PC-3 (cell line): ENCODE measurements at places on chromosomes 5 and 9.

DNA sequence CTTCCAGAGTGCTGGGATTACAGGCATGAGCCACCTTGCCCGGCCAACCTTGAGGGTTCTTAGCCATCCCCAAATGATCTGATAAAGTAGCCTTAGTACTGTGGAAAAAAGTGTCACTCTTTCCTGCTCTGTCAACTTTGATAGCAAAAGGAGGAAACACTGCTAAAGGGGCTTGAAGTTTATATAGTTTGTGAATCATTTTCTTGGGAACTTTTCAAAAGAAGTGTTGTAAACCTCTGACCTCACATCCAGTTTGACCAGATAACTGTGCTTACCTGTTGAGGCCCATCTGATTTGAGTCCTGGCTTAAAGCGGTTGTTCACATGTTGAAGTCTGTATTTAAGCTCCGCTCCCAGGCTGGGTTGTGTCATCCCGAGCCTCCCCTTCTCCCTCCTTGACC lies 303.3 kb downstream of the DOCK8 start:
- peak; percentile 47 for DNase-seq

DNA sequence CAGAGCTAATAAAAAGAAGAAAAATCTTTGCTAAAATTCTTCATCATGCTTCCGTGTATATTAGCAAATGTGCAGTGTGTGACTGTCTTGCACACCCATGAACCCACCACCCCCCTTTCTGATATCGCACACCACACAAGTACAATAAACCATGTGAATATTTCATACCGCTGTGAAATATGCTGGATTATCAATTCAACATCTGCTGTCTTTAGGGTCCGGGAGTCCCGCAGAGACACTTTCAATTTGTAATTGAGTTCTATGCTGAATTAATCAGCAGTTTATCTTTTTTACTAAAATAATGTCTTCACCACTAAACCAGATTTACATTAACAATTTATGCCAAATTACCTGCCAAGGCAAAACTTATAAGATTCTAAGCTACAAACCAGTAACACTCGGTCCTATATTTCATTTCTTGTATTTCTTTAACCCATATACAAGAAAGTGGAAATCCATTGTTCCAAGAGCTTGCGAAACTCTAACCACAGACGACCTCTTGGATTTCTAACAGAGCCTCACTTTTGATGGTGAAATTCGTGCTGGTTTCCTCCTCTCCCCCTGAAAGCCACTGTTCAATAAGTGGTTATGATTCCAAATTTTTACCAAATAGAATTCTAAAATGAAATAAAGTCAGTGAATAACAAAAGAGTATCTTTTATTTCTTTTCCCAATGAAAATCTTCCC lies 44.2 kb downstream of the PSMB7 start:
- no peak for DNase-seq

DNA sequence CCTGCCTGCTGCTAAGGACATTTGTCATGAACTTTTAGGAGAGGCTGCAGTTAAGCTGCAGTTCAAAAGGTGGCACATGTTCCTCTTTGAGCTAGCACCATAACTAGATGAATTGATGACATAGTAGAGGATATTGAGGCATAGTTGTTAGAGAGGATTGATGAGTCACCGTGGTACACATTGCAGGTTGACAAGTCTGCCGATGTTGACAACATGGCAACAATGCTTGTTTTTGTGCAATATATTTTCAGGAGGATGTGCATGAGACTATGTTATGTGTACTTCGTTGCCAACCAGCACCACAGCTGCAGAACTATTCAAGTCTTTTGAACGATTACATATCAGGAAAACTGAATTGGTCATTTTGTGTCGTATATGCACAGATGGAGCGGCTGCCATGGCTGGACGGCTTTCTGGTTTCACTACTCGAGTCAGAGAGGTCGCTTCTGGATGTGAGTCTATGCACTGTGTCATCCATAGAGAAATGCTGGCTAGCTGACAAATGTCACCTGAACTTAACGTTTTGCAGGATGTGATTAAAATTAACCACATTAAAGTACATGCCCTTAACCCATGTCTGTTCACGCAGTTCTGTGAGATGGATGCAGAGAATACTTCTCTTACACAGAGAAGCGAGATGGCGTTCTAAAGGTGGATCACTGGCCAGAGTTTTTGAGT lies 24.2 kb downstream of the ANP32B start:
- peak; percentile 36 for DNase-seq

DNA sequence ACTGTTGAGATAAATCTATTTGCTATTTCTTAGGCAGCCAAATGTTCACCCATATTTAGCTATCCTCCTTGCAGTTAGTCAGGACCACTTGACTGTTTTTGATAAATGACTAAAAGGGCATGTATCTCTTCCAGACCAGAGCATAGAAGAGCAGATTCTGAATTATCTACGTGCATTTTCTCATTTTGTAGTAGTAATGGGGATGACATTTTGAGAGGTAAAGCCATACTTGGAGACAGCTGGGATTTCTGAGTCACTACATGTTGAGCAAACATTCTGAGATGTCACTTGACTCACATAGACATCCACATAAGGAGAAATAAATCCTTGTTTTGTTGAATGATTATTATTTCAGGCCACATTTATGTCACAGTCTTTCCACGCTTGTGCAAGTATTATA lies 297.6 kb downstream of the CDH10 start:
- peak; percentile 35 for DNase-seq

DNA sequence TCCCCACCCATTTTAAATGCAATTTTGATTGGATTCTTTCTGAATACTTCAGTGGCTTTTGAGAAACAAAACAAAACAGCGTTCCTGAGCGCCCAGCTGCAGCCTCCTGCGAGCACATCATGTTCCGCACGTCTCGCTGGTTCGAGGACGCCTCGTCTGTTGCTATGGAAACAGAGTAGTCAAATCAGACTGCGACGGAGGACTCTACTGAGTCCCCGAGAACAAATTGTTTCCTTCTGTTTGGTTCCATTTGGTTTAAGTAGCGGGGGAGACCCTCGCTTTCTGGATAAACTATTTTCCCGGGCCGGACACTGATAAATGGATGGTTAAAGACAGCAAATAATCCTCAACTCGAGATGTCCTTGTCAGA lies 69.0 kb downstream of the SLC28A3 start:
- DNase-seq: no peak

DNA sequence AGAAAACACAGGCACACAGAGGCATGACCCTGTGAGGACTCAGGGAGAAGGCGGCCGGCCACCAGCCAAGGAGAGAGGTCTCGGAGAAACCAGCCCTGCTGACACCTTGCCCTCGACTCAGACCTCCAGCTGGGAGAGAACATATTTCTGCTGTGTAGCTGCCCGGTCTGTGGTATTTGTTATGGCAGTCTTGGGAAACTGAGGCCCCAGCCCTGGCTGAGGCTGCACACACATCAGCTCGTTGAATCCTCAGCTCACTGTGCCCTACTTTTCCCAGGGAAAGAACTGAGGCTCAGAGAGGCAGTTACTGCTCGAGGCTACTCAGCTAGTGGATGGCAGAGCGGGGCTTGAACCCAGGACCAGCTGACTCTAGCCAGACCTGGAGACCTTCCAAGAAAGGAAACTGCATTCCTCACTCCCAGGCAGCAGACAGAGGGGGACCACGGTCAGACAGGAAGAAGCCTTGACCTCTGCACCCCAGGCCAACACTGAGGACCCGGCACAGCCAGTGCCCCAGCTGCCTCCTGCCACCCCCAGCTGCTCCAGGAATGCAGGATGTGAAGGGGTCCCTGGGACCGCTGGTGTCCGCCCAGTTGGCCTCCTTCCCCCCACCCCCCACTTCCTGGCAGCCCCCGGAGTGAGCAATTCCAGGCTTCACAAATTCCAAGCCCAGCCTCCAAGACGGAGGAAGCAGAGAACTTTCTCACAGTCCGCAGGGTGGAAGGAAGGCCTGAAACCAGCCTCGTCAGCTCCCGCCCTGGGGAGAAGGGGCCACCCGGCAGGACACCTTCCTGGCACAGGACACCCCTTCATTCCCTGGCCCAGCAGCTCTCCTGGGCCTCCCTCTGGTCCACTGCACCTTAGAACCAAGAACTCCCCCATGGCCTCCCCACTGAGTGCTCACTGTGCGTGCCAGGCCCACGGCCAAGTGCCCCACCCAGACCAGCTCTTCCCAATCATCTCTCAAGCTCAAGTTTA lies 69.9 kb downstream of the LRSAM1 start:
- DNase-seq: peak; percentile 33

- DNase-seq: no peak
Measured at GRCh38 chr5:176134529-176135223, 103.5 kb upstream of the SIMC1 start.

- DNase-seq: no peak
Measured at GRCh38 chr9:116182876-116183275, 29.3 kb downstream of the PAPPA start.

GRCh38 chr9:134061688-134062371 lies 6.0 kb downstream of the BRD3 start:
- DNase-seq: no peak

GRCh38 chr5:74040811-74041491 lies 415.0 kb downstream of the ARHGEF28 start:
- peak; percentile 8 for DNase-seq

DNA sequence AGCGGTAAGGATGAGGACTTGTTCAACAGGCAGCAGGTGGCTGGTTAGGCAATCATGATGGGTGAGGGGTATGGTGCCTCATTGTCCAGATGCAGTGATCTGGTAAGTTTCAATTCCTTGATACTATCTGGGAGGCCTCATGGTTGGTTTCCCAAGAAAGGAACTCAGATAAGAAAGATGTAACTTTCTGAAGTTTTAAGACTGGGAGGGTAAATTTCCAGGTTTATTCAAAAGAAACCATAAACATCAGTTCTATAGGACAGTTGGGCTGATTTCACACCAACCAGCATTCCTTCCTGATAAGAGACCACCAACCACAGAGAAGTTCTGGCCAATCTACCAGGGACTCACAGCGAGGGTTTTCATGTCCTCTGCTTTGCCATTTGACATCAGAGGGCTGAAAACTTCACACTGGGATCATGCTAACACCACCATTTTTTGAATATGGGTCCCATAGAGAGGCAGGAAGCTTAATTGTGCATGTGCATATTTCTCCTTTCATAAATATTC lies 773 bp upstream of the AGGF1 start:
- no peak for DNase-seq

DNA sequence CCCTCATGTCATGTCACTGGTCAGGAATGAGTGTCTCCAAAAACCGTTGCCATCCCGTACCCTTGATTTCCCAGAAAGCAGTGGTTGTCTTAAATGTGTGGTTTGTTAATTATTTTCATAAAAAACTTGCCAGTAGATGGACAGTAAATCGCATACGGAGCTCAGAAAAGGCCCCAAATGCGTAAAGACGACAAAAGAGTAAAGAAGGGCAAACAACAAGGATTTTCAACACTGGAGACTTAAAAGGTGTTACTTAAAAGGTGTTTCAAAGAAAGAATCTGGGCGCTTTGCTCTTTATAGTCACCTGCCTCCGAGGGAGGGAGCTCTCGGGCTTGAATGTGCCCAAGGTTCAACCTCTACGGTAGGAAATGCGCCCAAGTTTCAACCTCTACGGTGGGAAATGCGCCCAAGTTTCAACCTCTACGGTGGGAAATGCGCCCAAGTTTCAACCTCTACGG lies 734 bp downstream of the KIF27 start:
- peak; percentile 53 for DNase-seq

- no peak for DNase-seq
Measured at GRCh38 chr9:134033516-134034214, 8.4 kb downstream of the BRD3OS start.

DNA sequence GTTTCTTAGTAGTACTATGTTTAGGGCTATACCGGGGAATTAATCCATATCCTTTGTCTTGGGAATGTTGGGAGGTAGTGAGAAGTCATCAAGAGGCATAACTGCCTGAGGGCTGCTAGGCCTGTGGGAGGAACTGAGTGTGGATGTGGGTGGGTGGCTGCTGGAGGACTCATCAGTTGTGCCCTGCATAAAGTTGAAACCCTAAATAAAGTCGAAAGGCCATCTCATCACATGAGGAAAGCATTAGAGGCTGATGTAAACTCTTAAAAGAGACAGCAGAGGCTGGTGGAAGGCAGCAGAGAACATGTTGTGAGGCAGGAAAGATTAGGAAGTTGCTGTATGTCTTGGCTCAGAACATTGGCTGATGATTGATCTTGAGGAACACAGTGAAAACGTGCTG lies 143.8 kb downstream of the MAST4 start:
- DNase-seq: no peak

GRCh38 chr5:10471677-10472076 lies 30.0 kb downstream of the ROPN1L start:
- no peak for DNase-seq

DNA sequence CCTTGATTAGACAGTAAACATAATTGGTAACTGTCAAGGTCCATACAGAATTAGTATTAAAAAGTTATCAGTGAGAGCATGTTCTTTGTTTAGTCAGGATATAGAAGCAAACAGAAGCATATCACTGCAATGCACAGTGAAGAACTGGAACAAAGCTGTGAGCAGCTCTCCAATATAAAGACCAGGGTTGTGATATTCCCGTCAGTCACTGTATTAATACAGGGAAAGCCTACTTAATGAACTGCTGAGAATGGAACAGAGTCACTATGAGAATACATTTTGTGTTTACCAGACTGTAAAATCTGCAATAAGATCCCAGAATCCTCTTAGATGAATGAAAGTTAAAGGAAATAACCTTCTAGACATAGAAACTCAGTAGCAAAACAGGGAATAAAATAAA lies 58.2 kb downstream of the EFNA5 start:
- DNase-seq: no peak

DNA sequence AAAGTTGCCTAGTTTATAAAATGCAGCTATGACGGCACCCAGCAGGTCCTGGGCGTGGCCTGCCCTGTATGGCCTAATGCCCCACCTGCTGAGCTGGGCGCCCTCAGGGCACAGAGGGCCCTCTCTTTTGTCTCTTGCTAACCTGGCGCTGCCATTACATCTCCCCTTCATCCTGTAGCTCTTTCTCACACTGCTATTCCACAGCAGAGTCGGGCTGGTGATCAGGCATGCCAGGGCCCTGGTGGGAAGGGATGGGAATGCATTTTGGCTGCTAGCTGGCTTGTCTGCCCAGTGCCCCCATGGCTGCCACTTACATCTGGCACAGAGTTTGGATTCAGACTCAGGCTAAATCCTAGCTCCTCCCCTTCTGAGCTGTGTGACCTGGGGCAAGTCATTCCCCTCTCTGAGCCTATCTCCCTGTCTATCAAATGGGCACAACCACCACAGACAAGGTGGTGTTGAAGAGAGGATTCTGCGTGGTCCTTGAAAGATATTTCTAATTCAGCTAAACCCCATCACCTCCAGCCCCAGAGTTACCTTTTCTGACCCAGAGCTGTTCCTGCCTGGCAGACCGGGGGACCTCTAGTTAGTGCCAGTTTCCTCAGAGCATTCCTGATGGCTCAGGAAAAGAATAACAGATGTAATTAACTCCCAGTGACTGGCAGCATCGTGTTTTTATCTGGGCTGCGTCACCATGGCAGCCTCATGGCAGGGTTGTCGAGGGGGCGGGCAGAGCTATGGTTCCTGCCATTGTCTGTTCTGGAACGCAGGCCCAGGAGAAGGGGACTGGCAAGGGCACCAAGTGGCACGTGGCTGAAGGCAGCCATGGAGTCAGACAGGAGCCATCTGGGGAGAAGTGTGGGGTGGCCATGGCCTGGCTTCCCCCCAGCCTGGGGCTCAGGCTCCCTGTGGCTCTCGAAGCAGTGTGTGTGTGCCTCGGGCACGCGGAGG lies 6.3 kb downstream of the PRR7 start:
- DNase-seq: no peak
